Esophagus muscularis mucosa (tissue), 4 donors: ENCODE measurements at places on chromosomes 7 and 10. TPM values are rescaled to one million over a fixed set of nuclear protein-coding genes. Genes with fewer than 3 reads are reported as not detected.

PRF1 gene
- 1.6 TPM for total RNA-seq

NUB1 gene
- 52.8 TPM for total RNA-seq

RARRES2 gene
- total RNA-seq = 193 TPM

DNA sequence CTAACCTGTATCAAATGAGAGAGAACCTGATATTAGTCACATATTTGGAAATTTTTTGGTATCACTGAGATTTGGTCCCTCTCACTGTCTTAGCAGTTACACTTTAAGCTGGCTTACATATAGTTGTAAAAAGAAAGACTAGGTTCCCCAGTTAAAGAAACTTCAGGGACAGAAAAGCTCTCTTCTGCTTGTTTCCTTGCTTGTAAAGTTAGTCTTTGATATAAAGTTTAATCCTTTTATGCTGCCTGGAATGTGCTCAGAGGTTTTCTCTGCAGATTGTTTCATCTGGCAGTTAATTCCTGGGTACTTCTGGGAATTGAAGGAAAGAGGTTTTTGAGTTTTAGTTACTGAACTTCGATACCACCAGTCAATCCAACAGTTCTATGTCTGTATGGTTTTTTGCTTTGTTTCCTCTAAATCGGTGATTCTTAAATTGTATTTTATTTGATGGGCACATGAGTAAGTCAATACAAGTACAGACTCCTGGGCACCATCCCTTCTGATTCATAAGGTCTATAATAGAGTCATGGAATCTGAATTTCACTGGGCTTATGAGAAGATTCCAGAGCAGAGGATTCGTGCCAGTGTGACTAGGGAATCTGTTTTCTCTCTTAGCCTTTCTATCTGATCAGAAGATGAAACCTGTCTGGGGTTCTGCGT, 1080.9 kb upstream of the C7orf33 start:
- no peak for DNase-seq

PAPOLB gene
- 0.46 TPM for total RNA-seq

DNA sequence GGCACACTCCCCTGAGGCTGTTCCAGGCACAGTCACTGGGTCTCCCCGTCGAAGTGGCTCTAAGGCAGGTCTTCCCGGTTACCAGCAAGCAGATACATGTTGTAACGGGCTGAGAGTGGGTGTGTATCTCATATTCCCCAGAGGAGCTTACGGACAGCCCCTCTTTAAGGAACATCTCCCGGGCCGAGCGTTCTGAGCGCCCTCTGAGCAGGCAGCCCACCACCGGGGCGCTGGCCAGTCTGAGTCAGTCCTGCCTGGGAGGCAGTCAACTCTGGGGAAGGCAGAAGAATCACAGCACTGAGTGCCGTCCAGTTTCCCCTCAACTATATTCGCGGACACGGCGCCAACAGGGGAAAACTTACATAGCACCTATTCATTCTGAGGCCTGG, 117.4 kb downstream of the LHPP start:
- no peak for DNase-seq

DNA sequence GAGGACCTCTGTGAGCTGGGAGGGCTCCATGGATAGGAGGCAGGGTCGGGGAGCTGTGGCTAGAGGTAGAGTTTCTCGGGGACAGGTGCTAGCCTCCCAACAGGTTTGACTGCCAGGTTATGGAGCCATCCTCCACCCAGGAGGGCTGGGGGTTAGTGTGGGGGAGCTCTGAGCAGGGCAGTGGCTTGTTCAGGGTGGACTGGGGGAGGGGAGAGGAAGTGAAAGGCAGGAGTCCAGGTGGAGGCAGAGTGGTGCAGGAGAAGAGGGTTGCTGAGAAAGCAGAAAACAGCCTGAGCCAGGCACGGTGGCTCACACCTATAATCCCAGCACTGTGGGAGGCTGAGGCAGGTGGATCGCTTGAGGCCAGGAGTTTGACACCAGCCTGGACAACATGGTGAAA, 40.5 kb upstream of the HSPB1 start:
- no peak for DNase-seq

DNA sequence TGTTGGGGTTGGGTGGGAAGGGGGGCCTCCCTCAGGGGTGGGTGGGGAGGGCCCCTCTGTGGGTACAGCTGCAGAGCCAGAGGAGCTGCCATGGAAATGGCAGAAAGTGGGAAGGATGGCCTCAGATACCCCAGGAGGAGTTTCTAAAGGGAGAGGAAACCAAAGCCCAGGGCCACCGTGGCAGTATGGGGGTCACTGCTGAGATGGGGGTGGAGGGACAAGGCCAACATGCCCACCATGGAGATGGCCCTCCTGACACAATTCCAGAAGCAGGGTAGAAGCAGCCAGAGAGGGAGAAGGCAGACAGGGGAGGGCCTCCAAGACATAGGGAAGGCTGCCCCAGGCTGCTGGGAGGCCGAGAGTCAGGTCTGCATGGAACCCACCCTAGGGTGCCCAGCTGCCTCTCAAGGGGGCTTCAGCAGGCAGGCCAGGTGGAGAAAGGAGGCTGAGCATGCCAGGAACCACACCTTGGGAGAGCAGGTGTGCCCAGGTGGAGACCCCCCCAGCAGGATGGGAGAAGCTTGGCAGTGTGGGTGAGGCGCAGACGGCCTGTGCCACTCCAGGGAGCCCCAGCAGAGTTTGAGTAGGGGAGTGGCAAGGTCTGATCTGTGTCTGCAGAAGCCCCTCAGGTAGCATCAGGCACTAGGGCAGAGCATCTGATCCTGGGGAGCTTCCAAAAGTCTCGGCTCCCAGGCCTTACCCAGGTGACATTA, 146.8 kb downstream of the ARHGAP22 start:
- no peak for DNase-seq

OR9A2 gene
- not detected for total RNA-seq

GRCh38 chr7:44313621-44314031, 11.8 kb downstream of the CAMK2B start:
- DNase-seq = peak; percentile 89

DNA sequence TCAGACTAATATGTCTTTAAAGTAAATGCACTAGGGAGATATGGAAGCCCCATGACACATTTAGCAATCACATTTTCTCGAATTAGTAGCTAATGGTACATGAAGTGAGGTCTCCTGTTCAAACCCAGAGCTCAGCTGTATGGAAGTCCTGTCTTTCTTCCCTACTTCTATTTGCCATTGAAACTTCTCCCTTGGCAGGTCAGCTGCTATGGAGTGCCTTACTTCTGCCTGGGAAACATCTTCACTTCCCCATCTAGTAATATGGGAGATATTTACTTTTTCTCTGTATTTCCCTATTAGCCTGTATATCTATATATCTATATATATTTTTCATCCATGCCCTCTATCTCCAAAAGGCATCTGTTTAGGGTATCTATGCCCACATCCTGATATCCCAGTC, 225.3 kb upstream of the INHBA start:
- peak; percentile 14 for DNase-seq

TFAM gene
- 21.9 TPM for total RNA-seq
